ENCODE measurements at places on chromosomes 6 and 20.

DNA sequence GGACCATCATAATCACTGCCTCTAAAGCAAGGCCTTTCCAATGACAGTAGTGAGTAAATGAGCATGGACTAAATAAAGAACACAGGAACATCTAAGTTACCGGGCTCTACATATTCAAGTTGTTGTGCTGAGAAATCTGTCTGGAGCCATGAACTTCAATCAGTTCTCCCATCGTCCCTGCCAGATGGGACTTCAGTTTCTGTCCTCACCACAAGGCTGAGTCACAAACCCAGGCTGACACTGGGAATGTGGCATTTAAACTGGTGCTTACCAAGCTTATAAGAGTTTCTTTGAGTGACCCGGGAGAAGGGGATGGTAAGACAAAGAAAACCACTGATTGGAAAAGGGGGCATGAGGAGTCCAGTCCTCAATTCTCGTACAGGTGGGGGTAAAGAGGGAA lies 497.0 kb downstream of the MAFB start:
- no peak for DNase-seq

DNA sequence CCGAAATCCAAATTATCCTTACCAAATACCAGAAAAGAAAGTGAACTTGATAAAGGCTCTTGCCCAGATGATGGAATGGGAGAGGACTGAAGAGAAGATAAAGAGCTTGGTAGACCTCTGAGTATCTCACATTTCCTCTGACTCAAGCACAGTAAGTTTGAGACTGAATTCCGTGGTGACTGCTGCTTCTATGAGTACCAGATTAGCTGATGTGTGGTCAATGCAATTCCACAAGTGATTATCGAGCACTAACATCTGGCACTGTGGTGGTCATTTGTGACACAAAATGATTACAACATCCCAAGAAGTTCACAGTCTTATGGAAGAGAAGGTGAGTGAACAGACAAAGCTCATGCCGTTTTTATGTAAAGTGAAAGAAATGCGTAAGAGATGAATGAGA lies 2.6 kb upstream of the RPS6KA2 start:
- DNase-seq, result no peak

GRCh38 chr6:136359851-136360250 lies 70.2 kb upstream of the BCLAF1 start:
- DNase-seq, result no peak

- DNase-seq, result peak; percentile 53
Observed at GRCh38 chr6:145147981-145148749, 587.2 kb downstream of the EPM2A start.

GRCh38 chr6:2482773-2483172 lies 237.4 kb upstream of the GMDS start:
- DNase-seq, result no peak

DNA sequence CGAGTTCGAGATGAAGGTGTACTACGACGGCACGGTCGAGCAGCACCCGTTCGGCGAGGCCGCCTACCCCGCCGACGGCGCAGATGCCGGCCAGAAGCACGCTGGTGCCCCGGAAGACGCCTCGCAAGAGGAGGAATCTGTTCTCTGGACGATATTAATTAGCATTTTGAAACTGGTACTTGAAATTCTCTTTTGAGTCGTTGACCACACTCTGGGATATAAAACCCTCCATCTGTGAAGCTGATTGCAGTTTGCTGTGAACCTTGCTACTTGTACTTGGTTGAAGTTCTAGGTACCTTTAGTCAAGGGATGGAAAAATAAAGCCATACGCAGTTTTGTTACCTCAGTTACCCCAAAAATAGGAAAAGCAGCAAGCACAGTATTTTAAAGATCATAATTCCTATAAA lies 917 bp downstream of the C6orf120 start:
- DNase-seq, result no peak

GRCh38 chr6:1958257-1958656 lies 287.1 kb downstream of the GMDS start:
- no peak for DNase-seq

Measured in HTR-8/SVneo (cell line).